ENCODE measurements at places on chromosomes 13 and 19.

DNA sequence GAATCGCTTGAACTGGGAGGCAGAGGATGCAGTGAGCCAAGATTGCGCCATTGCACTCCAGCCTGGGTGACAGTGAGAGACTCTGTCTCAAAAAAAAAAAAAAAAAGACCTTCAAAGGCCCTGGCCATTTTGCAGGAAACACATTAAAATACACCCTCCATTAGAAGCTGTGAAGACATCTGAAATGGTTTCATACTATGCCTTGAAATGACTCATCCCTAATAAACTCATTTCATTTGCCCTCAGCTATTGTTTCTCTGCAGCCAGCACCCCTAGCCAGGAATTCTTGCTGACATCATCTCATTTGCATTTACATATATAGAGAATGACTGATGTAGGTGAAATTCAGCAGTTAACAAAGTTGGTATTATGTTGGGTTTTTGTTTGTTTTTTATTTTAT is 8.7 kb downstream of the EML2 start:
- peak; percentile 7 for DNase-seq

GRCh38 chr13:40505196-40505595 is 161.2 kb downstream of the FOXO1 start:
- no peak for DNase-seq

DNA sequence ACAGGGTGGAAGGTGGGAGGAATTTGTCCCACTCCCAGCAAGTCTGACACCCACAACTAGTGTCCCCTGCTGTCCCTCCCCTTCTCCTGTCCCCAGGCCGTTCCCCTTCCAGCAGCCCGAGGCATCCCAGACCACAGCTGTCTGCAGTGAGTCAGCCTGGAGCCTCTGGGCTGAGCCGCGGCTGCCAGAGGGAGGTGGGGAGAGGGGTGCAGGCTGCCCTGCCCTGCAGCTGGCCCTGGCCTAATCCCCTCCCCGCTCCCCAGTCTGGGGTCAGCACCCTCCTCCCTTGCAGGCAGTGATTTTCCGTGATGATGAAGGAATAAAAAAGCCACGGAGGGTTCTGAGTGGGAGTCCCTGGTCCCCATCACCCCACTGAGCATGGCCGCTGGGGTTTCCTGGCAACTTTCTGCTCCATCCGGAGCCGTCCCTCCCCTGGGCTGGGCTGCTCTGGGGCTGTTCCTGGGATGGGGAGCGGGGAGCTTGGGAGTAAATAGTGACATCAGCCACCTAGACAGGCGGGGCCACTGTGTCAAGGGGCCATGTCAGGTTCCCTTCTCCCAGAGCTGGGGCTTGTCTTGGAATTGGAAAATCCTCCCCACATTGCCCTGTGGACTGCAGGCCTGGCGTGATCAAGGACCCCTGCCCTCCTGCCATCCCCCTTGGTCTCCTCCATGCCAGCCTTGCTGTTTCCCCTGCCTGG is 16.8 kb downstream of the SPC24 start:
- DNase-seq = peak; percentile 48

DNA sequence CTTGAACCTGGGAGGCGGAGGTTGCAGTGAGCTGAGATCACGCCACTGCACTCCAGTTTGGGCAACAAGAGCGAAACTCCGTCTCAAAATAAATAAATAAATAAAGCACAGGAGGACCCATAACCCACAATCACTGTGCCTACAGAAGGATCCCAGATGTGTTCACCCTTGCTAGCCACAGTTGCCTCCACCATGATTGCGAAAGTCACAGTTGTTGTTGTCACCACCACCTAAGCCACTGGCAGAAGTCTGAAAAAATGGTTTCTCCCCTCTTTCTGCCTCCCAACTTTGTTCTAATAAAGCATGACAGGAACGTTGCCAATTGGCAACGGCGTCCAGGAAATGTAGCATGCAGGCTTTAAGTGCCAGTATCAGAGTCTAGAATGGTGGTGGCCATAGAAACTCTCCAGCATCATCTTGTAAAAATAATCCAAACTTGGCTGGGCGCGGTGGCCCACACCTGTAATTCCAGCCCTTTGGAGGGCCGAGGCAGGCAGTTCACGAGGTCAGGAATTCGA is 2.2 kb upstream of the EPS15L1 start:
- DNase-seq = peak; percentile 18

GRCh38 chr19:5101871-5102270 is 133.0 kb downstream of the KDM4B start:
- no peak for DNase-seq

- DNase-seq = no peak
Measured at GRCh38 chr19:14248578-14249011, 42.6 kb upstream of the ADGRL1 start.

Data from AML-193 (cell line).